H9 (cell line): ENCODE measurements at places on chromosomes 1 and 21. TPM values are rescaled to one million over a fixed set of nuclear protein-coding genes. Genes with fewer than 3 reads are reported as not detected.
A peak's percentile ranks its signal among the peaks of the same experiment; 100 is the strongest.

DNA sequence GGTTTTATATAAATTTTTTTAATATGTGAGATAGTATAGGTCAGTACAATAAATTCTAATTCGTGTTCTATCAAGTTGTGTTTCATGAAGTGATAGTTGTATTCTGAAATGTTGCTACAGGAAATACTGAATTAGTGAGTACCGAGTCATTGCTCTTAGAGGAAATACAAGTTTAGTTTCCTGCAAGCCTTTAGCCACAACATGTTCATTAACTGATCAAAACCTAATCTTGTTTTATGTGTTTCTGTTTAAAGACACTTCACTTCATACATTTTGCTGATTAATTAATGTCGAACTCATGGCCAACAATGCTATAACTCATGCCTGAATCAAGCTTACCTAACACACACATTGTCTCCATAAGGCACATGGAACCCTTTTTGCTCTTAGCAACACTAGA lies 43.6 kb downstream of the LRRC7 start:
- DNase-seq = no peak

DNA sequence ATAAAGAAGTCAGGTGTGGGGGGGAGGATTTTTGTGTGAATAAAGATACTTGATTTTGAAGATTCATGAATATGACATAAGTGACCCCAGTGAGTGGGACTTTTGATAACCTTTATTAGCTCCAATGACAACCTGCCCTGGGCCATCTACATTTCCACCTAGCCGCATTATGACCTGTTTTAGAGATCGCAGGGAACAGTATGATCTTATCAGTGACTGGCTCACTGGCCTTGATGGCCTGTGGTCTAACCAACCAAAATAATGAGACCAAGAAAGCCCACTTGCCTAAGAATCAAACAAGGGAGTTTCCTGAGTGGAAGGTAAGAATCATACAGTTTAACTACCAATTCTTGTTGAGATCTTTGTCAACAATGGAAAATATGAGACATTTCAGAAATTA lies 1.8 kb downstream of the ELAPOR1 start:
- no peak for DNase-seq

DNA sequence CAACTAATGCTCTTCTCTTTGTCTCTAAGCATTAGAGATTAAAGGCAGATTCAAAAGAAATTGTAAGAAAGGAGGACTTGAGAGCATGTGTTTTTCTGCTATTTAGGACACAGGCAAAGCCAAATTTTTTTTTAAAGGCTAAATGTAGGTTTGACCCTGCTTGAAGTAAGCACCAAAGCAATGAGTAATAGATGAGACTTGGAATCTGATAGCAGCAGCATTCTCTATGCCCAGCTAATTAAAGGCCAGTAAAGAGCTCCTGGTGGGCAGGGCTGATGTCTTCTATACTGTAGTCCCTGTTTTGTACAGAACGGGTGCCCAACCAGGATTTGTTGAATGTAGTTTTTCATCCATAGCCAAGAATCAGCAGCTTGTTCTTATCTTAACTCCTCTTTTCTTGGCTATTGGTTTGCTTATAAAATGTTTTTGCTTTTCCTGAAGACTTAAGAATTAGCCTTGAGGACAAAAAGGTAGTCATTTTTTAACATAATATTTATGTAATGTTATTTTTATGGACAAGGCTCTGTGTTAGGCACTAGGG lies 179.6 kb downstream of the LMO4 start:
- no peak for DNase-seq

- no peak for DNase-seq
Observed at GRCh38 chr1:181640956-181641355, 157.6 kb downstream of the CACNA1E start.

GRCh38 chr1:30714025-30714424 lies 9.4 kb downstream of the MATN1 start:
- DNase-seq = no peak

- no peak for DNase-seq
Observed at GRCh38 chr1:17594026-17594425, 54.5 kb downstream of the ARHGEF10L start.

DNA sequence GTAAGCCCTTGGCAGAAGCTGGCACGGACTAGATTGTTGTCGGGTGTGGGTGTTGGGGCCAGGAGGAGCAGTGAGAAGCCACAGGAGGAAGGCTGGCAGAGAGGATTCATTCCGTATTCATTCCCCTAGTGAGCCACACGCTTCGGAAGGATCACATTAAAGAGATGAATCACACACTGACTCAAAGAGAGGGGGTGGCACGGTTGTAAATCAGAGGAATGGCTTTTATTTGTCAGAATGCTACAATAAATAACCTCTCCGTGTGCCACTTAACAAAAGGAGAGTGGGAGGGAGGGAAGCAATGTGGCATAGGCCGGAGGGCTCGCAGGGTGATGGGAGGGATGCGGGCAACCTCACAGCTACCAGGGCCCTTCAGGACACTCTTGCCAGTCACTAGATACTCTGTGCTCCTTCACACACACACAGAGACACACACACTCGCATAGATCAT lies 135.5 kb downstream of the HIVEP3 start:
- DNase-seq = no peak

DNA sequence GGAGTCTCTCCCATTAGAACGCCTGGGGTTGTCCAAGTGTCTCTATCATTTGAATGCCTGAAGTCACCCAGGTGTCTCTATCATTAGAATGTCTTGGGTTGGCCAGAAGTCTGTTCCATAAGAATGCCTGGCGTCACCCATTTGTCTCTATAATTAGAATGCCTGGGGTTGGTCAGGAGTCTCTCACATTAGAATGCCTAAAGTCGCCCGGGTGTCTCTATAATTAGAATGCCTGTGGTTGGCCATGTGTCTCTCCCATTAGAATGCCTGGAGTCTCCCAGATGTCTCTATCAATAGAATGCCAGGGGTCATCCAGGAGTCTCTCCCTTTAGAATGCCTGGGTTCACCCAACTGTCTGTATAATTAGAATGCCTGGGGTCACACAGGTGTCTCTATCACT lies 54.5 kb downstream of the RNF187 start:
- DNase-seq = no peak

GRCh38 chr21:34526618-34527290 lies 14.7 kb upstream of the KCNE1 start:
- peak; percentile 64 for DNase-seq

DNA sequence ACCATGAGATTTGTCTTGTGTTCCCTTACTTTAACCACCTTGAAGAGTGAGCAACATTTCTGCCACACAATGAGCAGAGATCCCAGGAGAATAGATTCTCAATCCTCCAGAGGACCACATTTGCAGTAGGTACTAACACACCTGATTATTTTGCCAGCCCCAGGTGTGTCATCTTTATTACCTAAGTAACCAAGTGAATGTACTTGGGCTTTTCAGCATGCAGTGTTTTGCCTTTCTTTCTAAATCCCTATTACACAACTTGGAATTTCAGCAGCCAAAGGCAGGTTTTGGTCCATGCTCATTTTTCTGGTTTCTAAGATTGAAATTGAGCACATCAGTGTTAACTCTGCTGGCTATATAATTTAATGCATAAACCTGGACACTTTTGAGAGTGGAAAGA lies 43.2 kb upstream of the ST6GALNAC5 start:
- DNase-seq = no peak

GRCh38 chr1:25109531-25109951 lies 122.8 kb downstream of the SYF2 start:
- DNase-seq = no peak

DNA sequence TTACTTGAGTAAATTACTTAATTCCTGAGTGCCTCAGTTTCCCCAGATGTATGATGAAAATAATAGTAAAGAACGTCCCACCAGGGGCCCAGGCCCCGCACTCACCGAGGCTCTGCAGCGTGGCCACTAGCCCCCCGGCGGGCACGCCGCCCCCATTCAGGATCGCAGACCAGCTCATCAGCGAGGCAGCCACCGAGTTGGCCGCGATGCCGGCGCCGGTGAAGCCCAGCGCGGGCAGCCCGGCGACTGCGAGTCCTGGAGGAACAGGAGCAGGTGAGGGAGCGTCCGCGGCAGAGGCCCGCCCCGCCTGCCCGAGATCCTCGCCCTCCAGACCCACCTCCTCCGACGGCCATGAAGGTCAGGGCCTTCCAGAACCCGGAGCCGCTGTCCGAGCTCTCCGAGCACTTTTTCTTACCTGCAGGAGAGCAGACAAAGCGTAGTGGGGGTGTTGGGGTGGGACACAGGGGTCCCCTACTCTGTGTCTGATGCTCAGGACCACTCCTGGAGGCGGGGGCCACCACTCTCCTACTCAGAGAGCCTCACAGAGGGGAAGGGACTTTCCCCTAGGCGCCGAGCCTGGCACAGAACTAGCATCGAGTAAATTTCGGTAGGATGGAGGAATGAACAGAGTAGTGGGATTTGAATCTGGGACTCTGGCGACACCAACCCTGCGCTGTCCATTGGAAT lies 3.7 kb downstream of the IFI6 start:
- no peak for DNase-seq

- DNase-seq = no peak
Observed at GRCh38 chr1:14896381-14897079, 257.0 kb upstream of the TMEM51 start.

GRCh38 chr1:40650075-40650474 lies 15.4 kb downstream of the RIMS3 start:
- peak; percentile 78 for DNase-seq

GRCh38 chr1:95139039-95139438 lies 21.9 kb downstream of the TLCD4 start:
- DNase-seq = no peak

- no peak for DNase-seq
Observed at GRCh38 chr1:37306871-37307270, 167.5 kb upstream of the ZC3H12A start.

DNA sequence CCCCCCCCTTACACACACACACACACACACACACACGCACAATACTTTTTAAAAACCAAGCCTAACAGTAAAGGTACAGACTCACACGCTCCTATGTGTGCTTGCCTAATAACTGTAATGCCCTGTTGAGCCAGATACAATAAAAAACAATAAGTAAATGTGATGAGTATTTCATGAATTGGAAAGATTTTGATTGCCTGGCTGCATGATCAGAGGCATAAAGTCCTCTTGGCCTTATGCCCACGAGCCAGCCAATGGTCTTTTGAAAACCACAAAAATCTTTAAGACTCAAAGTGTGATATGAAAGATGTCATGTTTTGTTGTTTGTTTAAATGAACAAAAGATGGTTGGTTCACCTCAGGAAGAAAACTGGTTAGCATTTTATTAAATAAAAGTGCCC lies 441.9 kb upstream of the ZRANB2 start:
- DNase-seq = no peak

- no peak for DNase-seq
Observed at GRCh38 chr21:29201186-29201585, 70.7 kb downstream of the MAP3K7CL start.

DNA sequence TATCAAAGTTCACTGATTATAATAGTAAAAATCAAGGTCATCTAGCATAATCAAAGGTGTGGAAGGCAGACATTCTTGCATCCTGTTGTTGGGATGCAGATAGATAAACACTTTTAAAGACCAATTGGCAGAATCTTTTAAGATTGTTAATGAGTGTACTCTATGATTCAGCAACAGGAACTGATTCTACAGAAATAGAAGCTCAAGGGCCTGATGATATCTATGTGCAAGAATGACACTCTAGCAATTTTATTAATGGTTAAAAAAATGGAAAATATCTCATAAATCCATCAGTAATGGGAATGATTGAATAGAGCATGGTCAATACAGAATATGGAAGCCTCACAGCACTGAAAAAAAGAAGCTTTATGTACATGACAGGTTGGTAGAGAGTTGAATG lies 2.2 kb upstream of the ATP1A4 start:
- DNase-seq = no peak

- no peak for DNase-seq
Observed at GRCh38 chr1:176903474-176903873, 261.0 kb downstream of the ASTN1 start.

- DNase-seq = peak; percentile 92
Observed at GRCh38 chr1:107965110-107965991, at the start of gene VAV3. VAV3 (minus strand) TSS chr1:107965180; CDS start chr1:107964869, 311 bp downstream.

DNA sequence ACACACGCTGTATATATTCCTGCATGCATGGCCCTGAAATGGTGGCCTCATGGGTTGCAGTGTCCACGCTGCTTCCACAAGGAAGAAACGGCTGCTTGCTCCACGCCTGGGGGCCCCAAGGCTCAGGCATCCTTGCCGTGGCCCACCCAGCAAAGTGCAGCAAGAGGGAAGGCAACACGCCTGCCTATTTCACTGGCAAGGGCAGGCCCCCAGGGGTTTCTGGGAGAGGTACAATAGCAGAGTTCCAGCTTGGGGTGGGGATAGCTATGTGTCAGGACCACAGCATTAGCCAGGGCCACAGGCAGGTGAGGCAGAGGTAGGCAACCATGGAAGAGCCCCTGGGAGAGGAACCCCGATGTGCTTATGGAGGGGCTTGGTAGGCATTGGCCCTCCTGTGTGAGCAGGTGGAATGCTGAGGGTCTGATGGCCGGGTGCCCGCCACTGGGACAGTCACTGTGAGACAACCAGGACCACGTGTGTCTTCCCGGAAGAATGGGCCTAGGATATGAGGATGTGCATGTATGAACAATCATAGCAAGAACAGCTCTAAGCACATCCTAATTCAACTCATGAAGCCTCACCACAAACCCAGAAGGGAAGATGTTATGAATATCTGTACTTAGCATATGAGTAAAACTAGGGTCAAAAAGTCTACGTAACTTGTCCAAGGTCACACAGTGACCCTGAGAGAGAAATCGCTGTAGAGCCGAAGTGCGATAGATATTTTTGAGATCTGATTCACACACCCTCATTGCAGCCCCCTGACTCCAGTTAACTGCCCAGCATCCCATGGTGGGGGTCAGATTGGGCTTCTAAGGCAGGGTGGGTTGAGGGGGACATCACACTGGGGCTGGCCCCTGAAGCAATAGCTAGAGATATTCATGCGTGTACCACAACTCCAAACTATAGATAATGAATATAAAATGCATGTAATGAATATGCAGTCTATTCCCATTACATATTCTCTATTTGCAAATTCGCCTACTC lies 11.8 kb downstream of the TFF2 start:
- DNase-seq = no peak

DNA sequence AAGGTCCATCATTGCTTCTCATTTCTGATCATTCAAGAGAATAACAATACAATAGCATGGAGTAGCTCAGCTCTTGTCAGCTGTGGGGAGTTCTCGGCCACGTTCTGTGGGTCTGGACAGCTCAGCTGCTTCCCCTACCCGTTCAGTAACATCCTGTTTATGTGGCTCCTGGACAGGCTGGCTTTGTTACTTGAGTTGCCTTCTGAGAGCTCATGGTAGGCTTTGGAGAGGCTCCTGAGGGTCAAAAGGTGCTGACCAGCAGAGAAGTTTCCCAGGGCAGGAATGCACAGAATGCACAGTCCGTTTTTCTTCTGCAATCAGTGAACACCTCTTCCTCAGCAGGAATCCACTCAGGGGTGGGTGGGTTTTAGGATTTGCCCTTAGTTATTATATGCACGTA lies 36.0 kb downstream of the KAZN start:
- DNase-seq = no peak

GRCh38 chr1:162740755-162741154 lies 49.7 kb upstream of the HSD17B7 start:
- no peak for DNase-seq

Gene FCRL1
- not detected in 2 replicates for total RNA-seq

Gene CDK18
- total RNA-seq = 34.6 and 38.5 TPM in 2 replicates

Gene OR2T11
- not detected in 2 replicates for total RNA-seq

Gene CATSPERE
- 0.31 and 0.55 TPM in 2 replicates for total RNA-seq

Gene RNF223
- total RNA-seq = not detected in 2 replicates

Gene SPATA21
- 0.07 TPM in 1 of 2 replicates, not detected in the other for total RNA-seq

Gene HMGCS2
- total RNA-seq = not detected in 2 replicates

Gene KLHL17
- 41.4 TPM in 2 replicates for total RNA-seq

Gene PCSK9
- 72.2 and 75.1 TPM in 2 replicates for total RNA-seq

Gene C1orf50
- total RNA-seq = 6.1 and 7.7 TPM in 2 replicates

Gene ACOT11
- 3.6 and 4.0 TPM in 2 replicates for total RNA-seq

Gene OR2G2
- not detected in 2 replicates for total RNA-seq

Gene SELENBP1
- 13.9 and 14.2 TPM in 2 replicates for total RNA-seq

Gene SYDE2
- 12.1 and 12.4 TPM in 2 replicates for total RNA-seq

Gene CADM3
- 5.6 and 5.7 TPM in 2 replicates for total RNA-seq

Gene RPTN
- total RNA-seq = not detected in 2 replicates

Gene SPAG17
- total RNA-seq = 0.37 and 1.1 TPM in 2 replicates
